Astrocyte (in vitro differentiated cells and primary cell): ENCODE measurements at places on chromosomes 4 and X. TPM values are rescaled to one million over a fixed set of nuclear protein-coding genes. Genes with fewer than 3 reads are reported as not detected.
A peak's percentile ranks its signal among the peaks of the same experiment; 100 is the strongest.

- H3K4me3 ChIP-seq = no peak overlapping the region
- H3K27me3 ChIP-seq = peaks cover 7% of the 10 kb centered on the region
- no peak for DNase-seq
- no peak overlapping the region for H3K27ac ChIP-seq
- H3K36me3 ChIP-seq = no peaks in the 10 kb centered on the region
- H3K4me1 ChIP-seq = no peaks in the 10 kb centered on the region
These were observed 9.0 kb upstream of the ERVMER34-1 start for GRCh38 chr4:52760256-52760655.

DNA sequence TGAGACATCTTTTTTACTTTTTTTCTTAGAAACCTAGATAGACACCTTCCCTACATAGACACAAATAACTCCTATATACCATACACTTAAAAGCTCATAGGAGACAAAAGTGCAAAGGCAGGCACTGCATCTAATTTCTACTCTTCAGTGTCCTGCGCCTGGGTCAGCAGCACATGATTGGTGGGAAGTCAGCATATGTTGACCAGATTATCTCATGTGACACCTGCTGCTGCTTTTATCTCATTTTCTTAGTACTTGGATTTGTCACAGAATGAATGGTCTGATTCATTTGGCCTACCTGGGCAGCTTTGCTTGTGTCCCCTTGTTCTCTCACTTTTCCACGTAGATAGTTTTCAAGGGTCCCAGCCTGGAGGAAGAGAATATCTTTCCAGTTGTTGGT is 24.9 kb upstream of the LNX1 start:
- no peaks in the 10 kb centered on the region for H3K36me3 ChIP-seq
- H3K4me1 ChIP-seq = no peaks in the 10 kb centered on the region
- H3K27me3 ChIP-seq = no peaks in the 10 kb centered on the region
- no peak overlapping the region for H3K27ac ChIP-seq

CCKAR gene
- total RNA-seq = not detected in 2 replicates

BTK gene
- total RNA-seq = 0.43 and 0.79 TPM in 2 replicates

DNA sequence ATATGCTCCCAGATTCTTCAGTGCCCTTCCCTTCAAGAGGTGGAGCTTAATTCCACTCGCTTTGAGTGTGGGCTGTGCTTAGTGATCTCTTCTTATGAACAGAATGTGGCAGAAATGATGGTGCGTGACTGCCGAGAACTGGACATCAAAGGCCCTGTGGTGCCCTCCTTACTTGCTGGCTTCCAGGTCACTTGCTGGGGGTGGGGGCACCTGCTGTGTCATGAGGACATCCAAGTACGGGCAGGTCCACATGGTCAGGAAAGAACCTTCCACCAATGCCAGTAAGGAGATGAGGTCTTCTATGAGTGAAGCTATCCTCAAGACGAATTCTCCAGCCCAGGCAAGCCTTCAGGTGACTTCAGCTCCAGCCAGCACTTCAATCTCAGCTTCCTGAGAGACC is 95.8 kb downstream of the FAM53A start:
- H3K4me3 ChIP-seq = no peak overlapping the region
- no peak for DNase-seq
- H3K27me3 ChIP-seq = no peaks in the 10 kb centered on the region
- no peaks in the 10 kb centered on the region for H3K36me3 ChIP-seq
- H3K4me1 ChIP-seq = no peaks in the 10 kb centered on the region
- no peak overlapping the region for H3K27ac ChIP-seq

SULT1E1 gene
- 0.34 TPM in 1 of 2 replicates, not detected in the other for total RNA-seq

GPC3 gene
- 2.7 and 8.2 TPM in 2 replicates for total RNA-seq

- H3K27me3 ChIP-seq = no peaks in the 10 kb centered on the region
- H3K4me1 ChIP-seq = no peaks in the 10 kb centered on the region
- DNase-seq = peak; percentile 52
- H3K27ac ChIP-seq = no peak overlapping the region
These were observed 900 bp downstream of the TRO start for GRCh38 chrX:54921427-54922021.

PWWP3B gene
- 3.1 and 3.3 TPM in 2 replicates for total RNA-seq

GRCh38 chr4:102554482-102554881 is 53.3 kb downstream of the NFKB1 start:
- peak overlapping the region; percentile 51 for H3K27ac ChIP-seq
- no peaks in the 10 kb centered on the region for H3K27me3 ChIP-seq
- H3K4me3 ChIP-seq = no peak overlapping the region
- no peaks in the 10 kb centered on the region for H3K36me3 ChIP-seq

OPN1MW gene
- total RNA-seq = not detected in 2 replicates

DNA sequence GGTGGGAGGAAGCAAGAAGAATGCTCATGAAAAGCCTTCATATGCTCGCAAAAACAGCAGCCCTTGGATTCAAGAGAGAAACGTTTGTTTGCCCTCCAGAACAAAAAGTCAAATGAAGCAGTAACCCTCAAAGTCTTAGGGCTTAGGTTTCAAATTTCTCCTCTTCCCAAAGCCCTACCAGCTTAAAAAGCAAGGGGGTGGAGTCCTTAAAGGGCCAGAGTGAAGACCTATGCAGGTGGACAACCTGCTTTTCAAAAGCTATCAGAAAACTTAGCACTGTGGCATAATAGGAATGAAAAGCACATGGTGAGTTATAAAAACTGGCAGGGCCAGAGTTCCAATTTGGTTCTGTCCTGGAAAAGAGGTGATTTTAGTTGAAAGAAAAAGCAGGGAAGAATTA is 253.3 kb downstream of the NAP1L3 start:
- H3K36me3 ChIP-seq = no peaks in the 10 kb centered on the region
- H3K27ac ChIP-seq = no peak overlapping the region
- H3K4me3 ChIP-seq = no peak overlapping the region

AMOT gene
- 16.7 and 36.9 TPM in 2 replicates for total RNA-seq

DNA sequence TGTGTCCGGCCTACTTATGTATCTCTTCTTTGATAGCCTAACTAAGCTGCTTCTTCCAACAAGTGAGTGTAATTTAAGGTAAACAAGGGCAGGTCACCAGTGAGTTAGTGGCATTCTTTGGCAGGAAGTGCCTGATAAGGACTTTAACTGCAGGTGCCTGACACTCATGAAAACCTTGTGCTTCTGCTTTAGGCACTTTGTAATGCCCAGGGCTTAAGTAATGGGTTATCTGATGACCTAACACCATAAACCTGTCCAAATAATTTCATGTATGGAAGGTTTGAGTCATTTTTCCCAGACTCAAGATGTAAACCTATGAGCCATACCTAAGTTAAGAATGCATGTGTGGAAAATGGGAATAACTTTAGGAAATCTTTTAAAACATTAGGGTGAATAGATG is 43.0 kb downstream of the BCOR start:
- H3K27me3 ChIP-seq = no peaks in the 10 kb centered on the region
- peaks cover 7% of the 10 kb centered on the region for H3K4me1 ChIP-seq
- H3K36me3 ChIP-seq = peaks cover 31% of the 10 kb centered on the region
- H3K4me3 ChIP-seq = no peak overlapping the region

GRCh38 chr4:140125374-140125773 is 28.6 kb downstream of the MAML3 start:
- no peaks in the 10 kb centered on the region for H3K27me3 ChIP-seq
- H3K4me1 ChIP-seq = no peaks in the 10 kb centered on the region

DNA sequence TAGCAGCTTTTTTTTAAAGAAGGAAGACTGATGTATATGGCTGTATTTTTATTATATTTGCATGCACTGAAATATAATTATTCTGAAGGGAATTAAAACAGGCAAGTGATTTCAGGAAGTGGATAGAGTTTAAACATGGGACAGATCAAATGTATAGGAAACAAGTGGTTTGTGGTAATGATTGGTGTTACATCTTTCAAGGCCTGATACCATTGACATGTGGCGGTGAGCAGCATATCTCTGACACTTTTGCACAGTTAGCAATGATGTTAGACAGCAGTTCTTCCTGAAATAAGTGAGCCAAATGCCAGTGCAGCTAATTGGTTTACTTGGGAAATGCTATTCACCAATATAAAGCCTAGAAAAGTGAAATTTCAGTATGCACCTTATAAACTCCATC is 272.1 kb downstream of the RPA4 start:
- no peaks in the 10 kb centered on the region for H3K36me3 ChIP-seq
- H3K27me3 ChIP-seq = no peaks in the 10 kb centered on the region
- no peak overlapping the region for H3K4me3 ChIP-seq
- DNase-seq = no peak
- no peaks in the 10 kb centered on the region for H3K4me1 ChIP-seq

DNA sequence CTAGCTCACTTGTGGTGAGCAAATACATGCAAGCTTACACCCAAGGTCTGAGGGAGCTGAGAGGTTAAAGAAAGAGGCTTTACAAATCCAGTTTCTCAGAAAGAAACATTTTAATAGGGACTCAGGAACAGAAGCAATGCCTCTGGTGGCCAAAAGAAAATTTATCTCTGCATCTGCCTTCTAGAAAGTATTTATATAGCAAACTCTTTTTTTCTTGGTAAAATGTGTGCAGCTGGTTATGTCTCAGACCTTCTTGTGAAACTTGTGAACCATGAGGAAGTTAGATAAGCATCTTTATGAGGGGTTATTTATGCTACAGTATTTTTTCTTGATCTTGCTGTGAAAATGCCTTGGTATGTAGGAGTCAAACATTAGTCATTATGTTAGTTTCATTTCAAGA is 48.5 kb upstream of the CYSLTR1 start:
- no peaks in the 10 kb centered on the region for H3K36me3 ChIP-seq
- no peak overlapping the region for H3K27ac ChIP-seq
- no peak overlapping the region for H3K4me3 ChIP-seq
- H3K4me1 ChIP-seq = no peaks in the 10 kb centered on the region

DNA sequence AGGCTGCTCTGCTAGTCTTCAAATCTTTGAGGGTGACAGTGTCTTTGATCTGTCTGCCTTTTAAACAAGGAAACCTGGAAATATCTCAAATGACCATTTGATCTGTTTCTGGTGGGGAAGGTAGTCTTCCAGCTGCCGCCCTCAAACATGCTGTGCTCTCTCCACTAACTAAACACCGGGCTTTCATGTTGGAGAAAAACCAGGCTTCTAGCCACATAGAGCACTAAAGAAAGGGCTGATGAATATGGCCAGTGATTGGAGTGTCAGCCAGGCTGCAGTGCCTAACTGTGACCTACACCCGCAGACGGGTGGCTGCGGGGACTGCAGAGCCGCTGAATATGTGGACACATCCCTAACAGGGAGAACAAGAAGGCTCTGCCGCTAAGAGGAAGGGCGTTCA is 85.9 kb downstream of the UNC5C start:
- H3K27me3 ChIP-seq = no peaks in the 10 kb centered on the region
- no peak overlapping the region for H3K27ac ChIP-seq
- no peak for DNase-seq
- H3K4me1 ChIP-seq = no peaks in the 10 kb centered on the region
- no peaks in the 10 kb centered on the region for H3K36me3 ChIP-seq

NPNT gene
- 2.5 and 3.1 TPM in 2 replicates for total RNA-seq

DNA sequence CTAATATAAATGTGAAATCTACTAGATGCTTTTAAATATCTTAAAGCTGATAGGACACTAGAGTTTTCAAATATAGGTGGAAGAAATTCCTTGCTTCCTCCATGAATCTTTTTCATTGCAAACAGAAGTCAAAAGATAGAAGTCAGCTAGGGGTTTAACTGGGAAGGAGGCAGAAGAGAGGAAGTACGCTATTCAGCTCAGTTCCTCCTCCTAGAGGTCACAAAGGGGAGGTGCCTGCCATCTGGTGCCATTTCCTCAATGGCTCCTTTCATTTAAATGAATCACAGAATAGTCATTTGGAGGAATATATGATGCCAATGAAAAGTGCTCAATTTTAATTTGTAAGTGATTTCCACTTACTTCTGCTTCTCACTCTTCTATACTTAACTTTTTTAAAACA is 8.5 kb downstream of the COL25A1 start:
- H3K36me3 ChIP-seq = no peaks in the 10 kb centered on the region
- H3K27ac ChIP-seq = no peak overlapping the region
- no peak overlapping the region for H3K4me3 ChIP-seq
- H3K4me1 ChIP-seq = peaks cover 5% of the 10 kb centered on the region
- no peak for DNase-seq
- H3K27me3 ChIP-seq = no peaks in the 10 kb centered on the region

YY2 gene
- 2.0 and 3.4 TPM in 2 replicates for total RNA-seq

NHSL2 gene
- total RNA-seq = 13.0 and 14.8 TPM in 2 replicates

DNA sequence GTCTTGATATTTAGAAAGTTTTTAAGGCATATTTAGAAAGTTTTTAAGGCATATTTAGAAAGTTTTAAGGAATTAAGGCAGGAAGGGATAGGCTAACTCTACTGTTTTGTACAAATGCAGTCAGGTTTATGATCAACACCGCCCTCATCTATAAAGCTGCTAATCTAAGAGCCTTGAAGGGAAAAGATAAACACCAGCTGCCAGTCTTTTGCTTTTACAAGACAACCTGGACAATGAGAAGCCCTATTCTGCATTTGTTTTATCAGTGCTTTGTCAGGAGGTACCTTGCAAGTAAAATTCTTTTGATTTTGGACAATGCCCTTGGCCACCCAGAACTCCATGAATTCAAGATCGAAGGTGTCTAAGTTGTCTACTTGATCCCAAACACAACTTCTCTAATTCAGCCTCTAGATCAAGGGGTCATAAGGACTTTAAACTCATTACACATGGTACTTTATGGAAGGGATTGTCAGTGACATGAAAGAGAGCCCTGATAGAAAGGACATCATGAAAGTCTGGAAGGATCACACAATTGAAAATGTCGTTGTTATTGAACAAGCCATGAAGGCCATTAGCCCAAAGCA is 39.8 kb downstream of the IL15 start:
- no peak for DNase-seq
- H3K27ac ChIP-seq = no peak overlapping the region
- no peak overlapping the region for H3K4me3 ChIP-seq
- no peaks in the 10 kb centered on the region for H3K27me3 ChIP-seq

MAP9 gene
- total RNA-seq = 21.0 and 22.9 TPM in 2 replicates

GRCh38 chr4:95758001-95758400 is 81.9 kb upstream of the PDHA2 start:
- H3K4me1 ChIP-seq = peaks cover 7% of the 10 kb centered on the region
- no peak overlapping the region for H3K27ac ChIP-seq
- H3K4me3 ChIP-seq = no peak overlapping the region
- no peak for DNase-seq
- no peaks in the 10 kb centered on the region for H3K27me3 ChIP-seq

- no peaks in the 10 kb centered on the region for H3K4me1 ChIP-seq
- no peak overlapping the region for H3K27ac ChIP-seq
- no peak for DNase-seq
- no peak overlapping the region for H3K4me3 ChIP-seq
These were observed 10.8 kb downstream of the ALB start for GRCh38 chr4:73414936-73415271.

- no peak overlapping the region for H3K4me3 ChIP-seq
- H3K4me1 ChIP-seq = peaks cover 12% of the 10 kb centered on the region
- no peaks in the 10 kb centered on the region for H3K27me3 ChIP-seq
- no peak for DNase-seq
- no peaks in the 10 kb centered on the region for H3K36me3 ChIP-seq
These were observed 221.3 kb downstream of the RAB28 start for GRCh38 chr4:13262816-13263215.

SLC6A8 gene
- total RNA-seq = 52.6 and 57.9 TPM in 2 replicates
